Fibroblast of villous mesenchyme (primary cell): ENCODE measurements at places on chromosomes 4 and X. TPM values are rescaled to one million over a fixed set of nuclear protein-coding genes. Genes with fewer than 3 reads are reported as not detected.

DNA sequence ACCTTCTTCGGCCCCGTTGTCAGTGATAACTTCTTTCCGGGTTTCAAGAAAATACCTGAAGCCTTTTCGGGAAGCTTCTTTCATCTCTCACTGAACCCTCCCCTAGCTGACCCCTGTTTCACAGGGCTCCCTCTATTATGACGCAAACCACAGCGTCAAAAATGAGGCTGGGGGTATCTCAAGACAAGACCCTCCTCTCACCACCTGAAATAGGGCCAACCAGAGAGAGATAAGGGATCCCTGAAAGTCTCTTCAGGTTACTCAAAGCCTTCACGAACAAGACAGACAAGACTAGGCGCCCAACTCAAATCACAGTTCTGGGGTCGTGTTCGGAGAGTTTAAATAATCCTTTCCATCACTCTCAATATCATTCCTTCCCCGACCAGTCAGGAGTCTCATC, 1.2 kb downstream of the PHF8 start:
- DNase-seq, result no peak

- peak; percentile 91 for DNase-seq
Measured at GRCh38 chr4:107824350-107825071, at the start of gene SGMS2. TSS of gene SGMS2 (plus strand) at chr4:107824932. CDS start at chr4:107895554, 70,622 bp downstream.

The TASL gene
- total RNA-seq, result not detected in 2 replicates

GRCh38 chr4:8643441-8643840, 50.9 kb downstream of the CPZ start:
- DNase-seq, result no peak

- no peak for DNase-seq
Measured at GRCh38 chr4:36004204-36004851, 240.0 kb downstream of the ARAP2 start.

The NSD2 gene
- 61.5 and 67.8 TPM in 2 replicates for total RNA-seq
